Left renal pelvis (tissue), 4 donors: ENCODE measurements at places on chromosomes 3 and 15. TPM values are rescaled to one million over a fixed set of nuclear protein-coding genes. Genes with fewer than 3 reads are reported as not detected.
A peak's percentile ranks its signal among the peaks of the same experiment; 100 is the strongest.

Gene PDE8A
- polyA plus RNA-seq: 38.4 TPM

Gene CYP8B1
- polyA plus RNA-seq: 0.92 TPM

Gene ADPRH
- 6.2 TPM for polyA plus RNA-seq

Gene MAP2K1
- polyA plus RNA-seq: 48.4 TPM

Gene A4GNT
- polyA plus RNA-seq: 0.12 TPM

Gene ZNF592
- polyA plus RNA-seq: 27.2 TPM

Gene TRH
- 1.4 TPM for polyA plus RNA-seq

Gene SLC28A2
- polyA plus RNA-seq: 0.42 TPM

Gene FBN1
- polyA plus RNA-seq: 67.6 TPM

Gene P2RY12
- 1.3 TPM for polyA plus RNA-seq

Gene SLC6A11
- polyA plus RNA-seq: not detected

Gene C3orf62
- polyA plus RNA-seq: 10.2 TPM

Gene ANKRD63
- not detected for polyA plus RNA-seq

Gene ERICH6
- 1.3 TPM for polyA plus RNA-seq

Gene SNX22
- 1.2 TPM for polyA plus RNA-seq

GRCh38 chr15:75114327-75114726 lies 87.4 kb upstream of the C15orf39 start:
- DNase-seq: no peak

- DNase-seq: no peak
Observed at GRCh38 chr3:81476692-81477091, 284.8 kb downstream of the GBE1 start.

- DNase-seq: no peak
Observed at GRCh38 chr15:88865498-88866099, 29.7 kb downstream of the HAPLN3 start.

GRCh38 chr3:107911337-107912000 lies 179.4 kb downstream of the CD47 start:
- no peak for DNase-seq

DNA sequence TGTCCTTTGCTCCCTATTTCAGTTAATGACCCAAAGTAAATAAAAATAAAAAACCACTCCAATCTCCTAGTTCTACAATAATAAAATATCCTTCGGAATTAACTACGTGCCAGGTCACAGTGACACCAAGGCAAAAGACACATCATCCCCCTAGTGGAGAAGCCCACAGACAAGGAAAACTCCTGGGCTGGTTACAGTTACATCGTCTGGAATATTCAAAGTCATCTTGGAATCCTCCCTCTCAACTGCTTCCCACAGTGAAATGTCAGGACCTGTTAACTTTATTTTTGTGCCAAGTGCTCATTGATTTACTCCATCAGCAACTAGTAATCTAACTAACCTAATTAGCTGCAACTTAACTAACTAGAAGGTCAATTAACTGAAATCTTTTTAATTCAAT lies 349.3 kb downstream of the MAGI1 start:
- no peak for DNase-seq

DNA sequence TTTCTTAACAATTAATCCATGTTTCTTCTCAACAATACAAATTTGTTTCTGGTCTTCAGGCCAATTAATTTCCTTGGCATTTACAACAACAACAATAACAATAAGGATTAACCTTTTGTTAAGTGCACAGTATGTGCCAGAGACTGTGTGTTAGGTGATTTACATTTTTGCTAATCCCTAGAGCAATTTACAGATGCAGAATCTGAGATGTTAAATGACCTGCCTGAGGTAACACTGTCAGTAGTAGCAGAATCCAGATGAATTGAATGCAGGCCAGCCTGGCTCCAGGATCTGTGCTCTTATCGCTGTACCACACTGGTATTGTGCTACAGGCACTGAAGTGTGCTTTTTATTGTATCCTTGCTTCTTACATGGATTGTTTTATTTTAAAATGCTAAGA lies 122.2 kb downstream of the MEIS2 start:
- DNase-seq: no peak

DNA sequence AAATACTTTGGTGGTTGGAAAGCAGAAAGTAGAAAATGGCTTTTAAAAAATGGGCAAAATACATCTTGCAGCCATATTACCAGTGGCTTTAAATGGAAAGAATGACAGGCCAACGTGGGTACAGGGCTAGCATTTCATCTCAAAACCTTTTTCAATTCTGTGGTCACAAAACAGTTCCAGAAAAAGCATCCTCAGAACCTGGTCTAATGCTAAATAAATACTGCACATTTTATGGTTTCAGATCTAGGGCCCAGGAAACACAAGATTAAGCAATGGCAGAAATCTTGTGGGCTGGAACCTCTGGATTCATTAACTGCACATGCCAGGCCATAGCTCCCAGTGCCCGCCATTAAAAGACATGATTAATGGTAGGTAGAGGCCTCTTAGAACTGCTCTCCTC lies 470.2 kb upstream of the RASGRP1 start:
- DNase-seq: no peak

DNA sequence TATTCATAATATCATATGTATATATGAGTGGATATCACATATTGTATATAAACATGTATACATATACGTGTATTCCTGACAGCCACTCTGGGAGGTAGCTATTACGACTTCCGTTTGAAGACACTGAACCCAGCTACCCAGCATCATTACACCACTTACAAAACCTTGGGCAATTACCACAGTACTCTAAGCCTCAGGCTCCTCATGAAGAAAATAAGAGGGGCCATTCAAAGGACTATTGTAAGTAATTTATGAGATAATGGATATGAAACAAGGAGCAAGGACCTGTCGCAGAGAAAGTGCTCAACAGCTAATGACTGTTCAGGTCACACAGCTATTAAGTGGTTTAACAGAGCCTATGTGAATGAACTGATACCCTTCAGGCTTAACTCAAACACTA lies 52.4 kb downstream of the KCNMB2 start:
- DNase-seq: no peak

DNA sequence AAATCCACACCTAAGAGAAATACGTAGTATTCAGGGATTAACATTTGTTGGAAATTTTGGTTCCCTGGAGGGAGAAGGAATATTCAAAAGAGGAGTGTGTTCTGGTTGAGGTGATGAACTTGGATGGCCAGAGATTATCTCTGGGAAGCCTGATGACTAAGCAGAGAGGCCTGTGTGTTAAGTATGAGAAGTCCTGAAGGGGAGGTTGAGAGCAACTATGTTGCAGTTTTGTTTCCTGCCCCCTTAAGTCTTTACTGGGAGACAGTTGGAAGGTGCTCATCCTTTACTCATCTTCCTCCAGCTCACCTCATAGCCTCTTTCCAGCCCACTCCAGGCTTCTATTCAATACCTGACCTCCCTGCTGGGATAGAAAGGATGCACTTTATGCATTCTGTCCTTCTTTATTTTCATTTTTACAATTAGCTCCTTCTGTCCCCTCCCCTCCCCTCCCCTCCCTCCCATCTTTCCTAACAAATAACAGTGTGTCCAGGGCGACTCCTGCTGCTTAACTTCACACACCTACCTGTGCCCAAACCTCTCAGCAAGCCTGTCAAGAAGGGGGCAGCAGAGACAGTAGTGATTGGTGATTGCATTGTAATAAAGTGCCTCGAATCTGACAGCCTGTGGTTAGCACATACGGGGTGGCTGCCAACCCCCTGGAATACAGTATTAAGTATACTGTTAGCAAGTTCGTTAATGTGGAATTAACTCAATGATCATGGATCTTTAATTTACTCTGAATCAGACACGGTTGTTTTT lies 11.9 kb downstream of the RAP2B start:
- no peak for DNase-seq

DNA sequence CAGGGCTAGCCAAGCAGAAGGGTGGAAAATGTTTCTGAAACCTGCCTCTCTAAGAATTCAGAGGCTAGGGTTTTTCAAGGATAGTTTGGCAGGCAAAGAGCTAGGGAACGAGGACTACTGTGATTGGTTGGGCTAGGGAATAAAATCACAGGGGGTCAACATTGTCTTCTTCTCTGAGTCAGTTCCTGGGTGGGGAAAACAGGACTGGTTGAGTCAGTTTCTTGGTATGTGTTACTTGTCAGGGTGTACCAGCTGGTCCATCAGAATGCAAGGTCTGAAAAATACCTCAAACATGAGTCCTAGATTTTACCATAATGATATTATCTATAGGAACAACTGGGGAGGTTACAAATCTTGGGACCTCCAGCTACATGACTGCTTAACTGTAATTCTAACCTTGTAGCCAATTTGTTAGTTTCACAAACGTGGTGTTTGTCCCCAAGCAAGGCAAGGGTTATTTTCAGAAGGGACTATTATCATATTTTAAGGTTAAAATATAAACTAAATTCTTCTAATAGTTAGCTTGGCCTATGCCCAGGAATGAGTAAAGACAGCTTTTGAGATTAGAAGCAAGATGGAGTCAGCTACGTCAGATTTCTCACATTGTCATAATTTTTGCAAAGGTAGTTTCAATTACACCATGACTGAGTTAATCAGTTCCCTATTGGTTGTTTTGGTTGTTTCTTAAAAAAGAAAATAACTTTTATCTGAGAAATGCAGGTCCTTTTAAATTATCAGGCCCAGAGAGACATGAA lies 231.5 kb downstream of the ALCAM start:
- no peak for DNase-seq

- no peak for DNase-seq
Observed at GRCh38 chr3:35971686-35972085, 332.4 kb downstream of the ARPP21 start.

GRCh38 chr15:60520825-60521368 lies 42.0 kb upstream of the ICE2 start:
- peak; percentile 45 for DNase-seq

DNA sequence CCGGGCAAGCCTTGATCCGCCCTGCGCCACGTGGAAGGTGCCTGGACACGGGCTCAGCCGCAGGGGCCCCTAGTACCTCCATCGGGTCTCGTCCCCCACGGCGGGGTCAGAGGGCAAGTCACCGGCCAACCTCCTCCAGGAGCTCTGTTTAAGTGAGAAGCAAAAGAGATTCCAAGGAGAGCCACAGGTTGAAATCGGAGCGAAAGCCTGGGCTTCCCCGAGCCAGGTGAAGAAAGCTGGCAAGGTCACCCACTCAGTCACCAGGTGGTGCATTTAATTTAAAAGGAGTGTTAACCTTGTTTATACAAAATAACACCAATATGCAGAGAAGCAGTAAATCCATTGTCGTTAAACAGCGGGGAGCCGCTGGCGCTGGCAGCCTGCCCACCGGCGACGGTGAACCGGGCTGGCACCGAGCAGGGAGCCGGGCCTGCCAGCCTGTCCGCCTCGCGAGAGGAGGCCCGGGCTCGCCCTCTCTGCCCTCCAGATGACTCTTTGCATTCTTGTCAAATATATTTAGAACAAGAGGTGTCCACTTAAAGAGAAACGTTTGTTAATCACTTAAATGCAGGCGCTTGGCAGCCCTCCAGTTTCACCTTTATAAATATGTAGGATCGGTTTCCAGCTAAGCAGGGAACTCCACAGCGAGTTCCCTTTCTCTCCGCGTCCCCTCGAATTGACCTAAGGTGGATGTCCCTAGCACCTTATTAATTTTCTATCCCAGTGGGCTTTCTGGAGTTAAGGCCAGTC lies 277.3 kb upstream of the NR2F2 start:
- peak; percentile 60 for DNase-seq

GRCh38 chr3:50533316-50533715 lies 29.9 kb upstream of the CACNA2D2 start:
- no peak for DNase-seq

DNA sequence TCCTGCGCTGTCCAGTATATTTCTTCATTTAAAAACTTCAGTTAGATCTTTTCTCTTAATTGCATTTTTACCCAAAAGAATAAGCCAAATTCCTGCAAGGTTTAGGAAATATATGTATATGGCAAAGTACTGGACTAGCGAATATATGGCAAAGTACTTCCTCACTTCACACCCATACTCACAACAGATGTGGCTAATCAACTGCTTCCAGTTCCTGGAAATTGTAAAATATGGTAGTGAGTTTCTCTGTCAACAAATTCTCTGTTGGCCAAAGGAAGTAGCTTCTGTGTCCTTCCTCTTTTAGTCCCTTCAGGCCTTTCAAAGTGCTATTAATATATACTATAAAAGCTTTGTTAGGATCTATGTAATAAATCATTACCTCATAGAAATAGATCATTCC lies 22.0 kb downstream of the GPR15 start:
- peak; percentile 12 for DNase-seq

DNA sequence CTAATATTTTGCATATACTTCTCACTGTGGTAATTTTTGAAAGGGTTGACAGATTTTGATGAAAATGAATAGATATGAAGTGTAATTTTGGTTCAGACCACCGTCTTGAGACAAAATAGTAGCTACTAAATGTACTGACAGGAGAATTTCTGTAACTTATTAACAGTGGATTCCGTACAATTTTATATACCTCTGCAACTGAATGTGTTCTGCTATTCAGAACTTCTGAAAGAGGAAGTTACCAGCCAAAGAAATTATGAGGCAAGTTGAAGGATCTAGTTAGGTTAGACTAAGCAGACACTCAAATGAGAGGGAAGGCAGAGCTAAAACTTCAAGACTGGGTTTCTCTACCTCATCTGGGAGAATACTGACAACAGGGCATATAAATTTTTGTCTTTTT lies 29.4 kb downstream of the GAP43 start:
- DNase-seq: no peak

- no peak for DNase-seq
Observed at GRCh38 chr15:101620671-101621070, 31.5 kb downstream of the TM2D3 start.

DNA sequence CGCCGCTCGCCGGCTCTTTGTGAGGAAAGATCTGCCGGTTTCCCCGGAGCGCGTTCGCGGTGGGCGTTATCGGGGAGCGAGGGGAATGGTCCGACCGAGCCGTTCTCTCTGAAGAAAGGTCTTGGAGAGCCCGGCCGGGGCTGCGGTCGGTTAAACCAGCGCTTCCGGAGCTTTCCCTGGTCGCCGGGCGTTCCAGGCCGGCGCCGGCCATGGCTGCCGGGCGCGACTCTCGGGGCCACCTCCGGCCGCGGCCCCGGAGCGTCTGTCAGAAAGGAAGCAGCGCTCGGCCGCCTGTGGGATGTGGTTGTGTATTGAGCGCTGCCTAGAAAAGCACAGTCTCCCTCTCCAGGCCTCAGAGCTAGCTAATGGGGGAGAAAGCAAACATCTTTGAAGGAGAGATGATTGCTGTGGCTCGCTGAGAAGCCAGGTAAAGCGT lies 731 bp downstream of the FYTTD1 start:
- peak; percentile 32 for DNase-seq

DNA sequence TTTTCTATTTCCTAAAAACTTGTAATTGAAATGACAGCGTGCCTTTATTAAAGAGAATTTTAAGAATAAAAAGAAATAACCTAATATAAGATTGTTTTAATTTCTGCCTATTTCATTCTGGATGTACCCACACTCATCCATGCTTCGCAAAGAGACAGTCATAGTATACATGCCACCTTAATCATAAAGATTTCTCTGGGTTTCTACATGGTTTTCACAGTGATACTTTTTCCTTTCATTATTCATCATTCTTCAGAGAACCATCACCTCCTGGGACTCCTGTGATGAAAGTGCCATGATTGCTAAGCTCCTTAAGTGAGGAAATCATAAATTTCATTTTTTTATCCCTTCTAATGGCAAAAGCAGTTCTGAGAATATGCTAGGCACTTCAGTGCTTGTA lies 4.3 kb upstream of the CCR8 start:
- no peak for DNase-seq

DNA sequence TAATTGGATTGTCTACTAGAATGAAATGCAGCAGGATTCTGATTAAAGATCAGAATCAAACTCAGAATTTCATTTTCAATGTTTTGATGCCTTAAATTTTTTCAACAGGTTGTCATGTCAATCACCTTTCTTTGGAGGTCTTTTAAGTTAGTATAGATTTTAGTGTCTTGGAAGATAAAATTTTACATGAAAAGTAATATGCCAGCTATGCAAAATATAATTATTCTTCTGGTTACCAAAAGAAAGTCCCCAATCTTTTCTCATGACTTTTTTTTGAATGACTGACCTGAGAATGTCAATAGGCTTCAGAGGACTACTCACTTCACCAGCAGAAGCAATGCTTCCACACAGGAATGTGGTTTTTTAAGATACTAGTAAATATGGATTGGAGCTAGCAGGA lies 4.3 kb downstream of the FGF7 start:
- no peak for DNase-seq
